ENCODE measurements at places on chromosomes 2 and 18.

DNA sequence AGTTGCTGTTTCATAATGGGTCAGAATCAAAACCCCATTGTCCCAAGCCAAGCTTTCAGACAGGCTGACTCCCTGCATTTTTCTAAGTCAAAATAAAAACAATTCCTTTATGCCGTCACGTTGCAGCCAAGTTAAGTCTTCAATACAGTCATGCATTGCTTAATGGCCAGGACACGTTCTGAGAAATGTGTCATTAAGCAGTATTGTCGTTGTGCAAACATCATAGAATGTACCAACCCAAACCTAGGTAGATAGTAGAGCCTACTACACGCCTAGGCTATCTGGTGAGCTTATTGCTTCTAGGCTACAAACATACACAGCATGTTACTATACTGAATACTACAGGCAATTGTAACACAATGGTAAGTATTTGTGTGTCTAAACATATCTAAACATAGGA is 160.4 kb upstream of the FOSL2 start:
- DNase-seq, result no peak

- DNase-seq, result no peak
Observed at GRCh38 chr2:39724828-39725144, 54.3 kb downstream of the THUMPD2 start.

GRCh38 chr2:51969347-51969746 is 937.4 kb upstream of the NRXN1 start:
- no peak for DNase-seq

- DNase-seq, result no peak
Observed at GRCh38 chr2:187869195-187869594, 315.0 kb upstream of the TFPI start.

- DNase-seq, result no peak
Observed at GRCh38 chr2:138113871-138114525, 149.7 kb downstream of the HNMT start.

GRCh38 chr2:105886687-105887086 is 142.0 kb downstream of the NCK2 start:
- no peak for DNase-seq

GRCh38 chr2:8536686-8537561 is 144.9 kb upstream of the ID2 start:
- no peak for DNase-seq

Measured in NCI-H446 (cell line).